ENCODE measurements at places on chromosomes 1 and 21.

- H3K36me3 ChIP-seq, result peaks cover 20% of the 10 kb centered on the region
- peak overlapping the region; percentile 98 for H3K27ac ChIP-seq
- H3K4me1 ChIP-seq, result peaks cover 39% of the 10 kb centered on the region
- H3K4me3 ChIP-seq, result peak overlapping the region; percentile 99
- H3K27me3 ChIP-seq, result no peaks in the 10 kb centered on the region
These were observed 685 bp downstream of the UBAP2L start for GRCh38 chr1:154221278-154222001.

GRCh38 chr1:212495766-212496494, 63.2 kb downstream of the NENF start:
- H3K27ac ChIP-seq, result no peak overlapping the region
- DNase-seq, result no peak
- H3K27me3 ChIP-seq, result no peaks in the 10 kb centered on the region

DNA sequence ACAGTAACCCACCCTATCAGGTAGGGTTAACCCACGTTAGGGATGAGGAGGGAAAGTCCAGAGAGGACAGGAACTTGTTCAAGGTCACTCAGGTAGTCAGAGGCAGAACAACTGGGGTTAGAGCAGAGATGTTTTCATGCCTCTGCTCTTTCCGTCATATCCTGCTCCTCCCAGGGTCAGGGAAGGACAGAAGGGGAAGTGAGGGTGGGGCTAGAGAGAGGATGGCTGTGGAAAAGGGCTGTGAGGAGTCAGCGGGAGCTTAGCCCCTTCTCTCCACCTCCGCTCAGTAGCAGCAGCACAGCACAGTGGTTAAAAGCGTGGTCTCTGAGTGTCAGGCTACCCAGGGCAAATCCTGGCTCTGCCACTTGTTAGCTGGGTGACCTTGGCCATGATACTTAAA, 36.5 kb downstream of the DDX20 start:
- H3K4me3 ChIP-seq, result no peak overlapping the region
- H3K27me3 ChIP-seq, result peaks cover 17% of the 10 kb centered on the region
- H3K4me1 ChIP-seq, result no peaks in the 10 kb centered on the region

DNA sequence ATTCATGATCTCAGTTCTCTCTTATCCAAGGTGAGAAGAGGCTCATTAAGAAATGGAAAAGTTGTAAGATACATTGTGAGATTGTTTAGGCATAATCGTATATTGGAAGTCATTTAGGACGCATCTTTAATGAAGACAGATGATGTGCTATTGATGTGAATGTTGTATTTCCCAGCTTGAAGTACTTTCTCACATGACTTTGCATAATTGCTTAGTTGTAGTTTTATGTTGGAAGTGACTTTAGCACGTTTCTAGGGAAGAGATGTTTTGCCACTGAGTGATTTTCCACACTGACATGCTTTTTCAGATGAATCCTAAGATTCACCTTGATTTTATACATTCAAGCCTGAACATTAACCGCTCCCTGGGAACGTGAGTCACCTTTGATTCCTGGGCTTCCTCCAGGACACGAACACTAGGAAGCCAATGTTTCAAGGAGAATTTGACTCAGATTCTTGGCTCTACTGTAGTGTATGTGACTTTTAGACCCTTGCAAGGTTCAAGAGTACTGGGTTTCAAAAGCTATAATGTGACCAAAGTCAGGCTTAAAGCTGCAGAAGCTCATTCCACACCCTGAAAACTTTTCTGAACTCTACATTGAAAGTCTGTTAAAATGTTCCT, 27.9 kb downstream of the ANGEL2 start:
- DNase-seq, result peak; percentile 72
- no peak overlapping the region for H3K27ac ChIP-seq
- H3K27me3 ChIP-seq, result 0 out of 2 replicates have a peak, but pooled peaks cover 5% of the 10 kb centered on the region
- H3K4me3 ChIP-seq, result no peak overlapping the region

DNA sequence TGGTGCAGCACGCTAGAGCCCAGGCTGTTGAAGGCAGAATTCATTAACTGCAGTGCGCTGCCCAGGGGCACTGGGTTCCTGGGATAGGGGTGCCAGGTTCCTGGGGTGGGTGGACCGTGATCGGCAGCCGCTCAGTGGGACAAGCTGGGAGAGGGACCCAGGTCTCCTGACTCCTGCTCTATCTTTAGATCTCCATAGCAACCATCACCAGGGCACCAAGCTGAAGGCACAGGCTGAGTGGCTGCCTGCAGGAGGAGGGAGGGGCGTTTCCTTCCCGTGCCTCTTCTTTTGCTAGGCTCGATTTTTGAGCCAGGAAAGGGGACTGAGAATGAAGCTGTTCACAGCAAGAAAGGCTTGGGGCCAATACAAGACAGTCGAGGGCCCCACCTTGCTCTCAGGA, 20.9 kb upstream of the CDCP2 start:
- H3K27me3 ChIP-seq, result no peaks in the 10 kb centered on the region
- H3K4me3 ChIP-seq, result no peak overlapping the region
- no peaks in the 10 kb centered on the region for H3K4me1 ChIP-seq
- no peak for DNase-seq
- no peak overlapping the region for H3K27ac ChIP-seq

DNA sequence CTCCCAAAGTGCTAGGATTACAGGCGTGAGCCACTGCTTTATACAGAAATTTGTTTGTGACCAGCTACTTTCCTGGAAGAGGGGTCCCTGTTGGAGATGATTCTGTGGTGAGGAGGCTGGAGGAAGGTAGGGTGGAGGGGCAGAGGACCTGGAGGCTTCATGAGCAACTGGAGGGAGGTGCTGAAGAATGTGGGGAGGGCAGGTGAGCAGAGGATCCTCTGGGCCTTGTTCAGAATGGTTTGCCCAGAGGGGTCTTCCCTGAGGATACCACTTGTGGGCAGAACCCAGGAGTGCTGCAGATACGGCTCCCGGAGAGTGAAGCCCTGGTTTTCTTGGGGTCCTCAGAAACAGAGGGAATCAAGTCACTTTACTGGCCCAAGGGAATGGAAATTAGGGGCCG, 67.2 kb upstream of the WDR26 start:
- H3K27ac ChIP-seq, result no peak overlapping the region
- no peaks in the 10 kb centered on the region for H3K36me3 ChIP-seq
- H3K4me3 ChIP-seq, result no peak overlapping the region

- no peaks in the 10 kb centered on the region for H3K4me1 ChIP-seq
- H3K4me3 ChIP-seq, result no peak overlapping the region
- DNase-seq, result no peak
- H3K36me3 ChIP-seq, result no peaks in the 10 kb centered on the region
These were observed 70.9 kb upstream of the FAM78B start for GRCh38 chr1:166237675-166238074.

DNA sequence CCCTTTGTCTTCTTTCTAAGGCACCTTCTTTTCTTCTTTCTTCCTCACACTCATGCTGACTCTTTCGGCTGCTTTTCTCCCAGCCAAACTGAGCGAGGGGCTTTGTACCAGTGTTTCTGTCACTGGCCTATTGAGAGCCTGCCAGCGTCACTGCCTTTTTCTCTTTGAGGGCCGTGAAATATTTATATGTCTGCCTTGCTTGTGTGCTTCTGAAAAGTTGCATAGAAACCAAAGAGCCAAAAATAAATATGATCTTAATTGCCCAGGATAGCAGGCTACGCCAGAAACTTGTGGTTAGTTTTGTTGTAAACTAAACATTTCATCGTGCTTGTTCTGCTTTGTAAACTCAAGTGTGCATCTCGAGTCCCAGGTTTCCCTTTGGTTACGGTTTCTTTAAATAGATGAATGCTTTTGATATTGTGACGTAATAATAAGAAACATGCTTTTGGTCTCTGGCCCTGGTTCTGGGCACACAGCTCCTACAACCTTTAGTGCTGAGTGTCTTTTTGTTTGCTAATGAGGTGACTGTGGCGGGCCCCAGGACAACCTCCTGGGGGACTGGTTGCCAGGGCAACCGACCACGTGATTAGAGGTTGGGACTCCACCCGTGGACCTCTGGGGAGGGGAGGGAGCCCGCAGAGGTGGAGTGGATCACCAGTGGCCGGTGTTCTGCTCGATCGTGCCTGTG, 10.8 kb downstream of the SLC37A1 start:
- no peak overlapping the region for H3K4me3 ChIP-seq
- no peak overlapping the region for H3K27ac ChIP-seq
- no peaks in the 10 kb centered on the region for H3K36me3 ChIP-seq
- H3K27me3 ChIP-seq, result peaks cover 18% of the 10 kb centered on the region
- peak; percentile 39 for DNase-seq
- H3K4me1 ChIP-seq, result 0 out of 2 replicates have a peak, but pooled peaks cover 5% of the 10 kb centered on the region

- no peak for DNase-seq
- H3K27ac ChIP-seq, result no peak overlapping the region
- H3K27me3 ChIP-seq, result no peaks in the 10 kb centered on the region
These were observed 56.9 kb downstream of the CD58 start for GRCh38 chr1:116513956-116514355.

GRCh38 chr1:233045588-233045987, 95.2 kb downstream of the NTPCR start:
- H3K27me3 ChIP-seq, result no peaks in the 10 kb centered on the region
- no peak overlapping the region for H3K27ac ChIP-seq
- no peaks in the 10 kb centered on the region for H3K4me1 ChIP-seq
- DNase-seq, result peak; percentile 7
- H3K36me3 ChIP-seq, result no peaks in the 10 kb centered on the region

DNA sequence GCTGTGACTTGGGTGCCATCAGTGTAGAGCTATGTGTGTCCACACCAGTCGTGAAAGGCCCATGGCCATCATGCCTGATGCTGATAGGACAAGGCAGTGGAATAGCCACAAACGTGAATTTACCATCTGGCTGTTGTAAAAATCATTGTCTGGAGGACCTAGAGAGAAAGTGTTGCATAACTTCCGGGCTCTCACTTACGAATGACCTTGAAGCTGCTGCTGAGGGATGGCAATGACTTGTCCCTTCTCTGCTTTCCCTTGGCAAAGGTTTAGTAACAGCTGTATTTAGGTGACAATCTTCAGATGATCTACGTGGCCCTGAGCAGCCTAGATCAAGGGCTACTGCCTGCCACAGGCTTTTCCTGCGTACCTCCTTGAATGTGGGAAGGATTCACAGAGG, 5.8 kb downstream of the ATP1B1 start:
- H3K36me3 ChIP-seq, result peaks cover 4% of the 10 kb centered on the region
- peaks cover 50% of the 10 kb centered on the region for H3K4me1 ChIP-seq
- no peak overlapping the region for H3K4me3 ChIP-seq
- H3K27me3 ChIP-seq, result no peaks in the 10 kb centered on the region

DNA sequence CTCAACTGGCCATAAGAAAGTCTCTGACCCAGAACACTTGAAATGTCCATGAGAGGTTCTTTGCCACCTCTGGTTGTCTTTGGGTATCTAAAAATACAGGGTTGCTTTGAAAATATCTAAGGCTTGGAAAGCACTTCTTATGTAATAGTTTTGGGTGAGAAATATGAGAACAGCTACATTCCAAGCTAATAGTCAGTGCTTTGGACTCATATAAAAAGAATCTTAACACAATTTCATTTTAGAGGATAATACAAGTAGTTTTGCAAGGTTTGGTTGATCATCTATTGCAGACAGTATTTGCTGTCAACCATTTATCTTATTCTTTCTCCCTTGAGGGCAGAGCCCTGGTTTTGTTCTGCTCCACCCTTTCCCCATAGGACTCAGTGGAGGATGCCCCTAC, 207.5 kb downstream of the KCNK2 start:
- peak; percentile 67 for DNase-seq
- H3K36me3 ChIP-seq, result 0 out of 2 replicates have a peak, but pooled peaks cover 1% of the 10 kb centered on the region
- peaks cover 14% of the 10 kb centered on the region for H3K4me1 ChIP-seq
- no peaks in the 10 kb centered on the region for H3K27me3 ChIP-seq

DNA sequence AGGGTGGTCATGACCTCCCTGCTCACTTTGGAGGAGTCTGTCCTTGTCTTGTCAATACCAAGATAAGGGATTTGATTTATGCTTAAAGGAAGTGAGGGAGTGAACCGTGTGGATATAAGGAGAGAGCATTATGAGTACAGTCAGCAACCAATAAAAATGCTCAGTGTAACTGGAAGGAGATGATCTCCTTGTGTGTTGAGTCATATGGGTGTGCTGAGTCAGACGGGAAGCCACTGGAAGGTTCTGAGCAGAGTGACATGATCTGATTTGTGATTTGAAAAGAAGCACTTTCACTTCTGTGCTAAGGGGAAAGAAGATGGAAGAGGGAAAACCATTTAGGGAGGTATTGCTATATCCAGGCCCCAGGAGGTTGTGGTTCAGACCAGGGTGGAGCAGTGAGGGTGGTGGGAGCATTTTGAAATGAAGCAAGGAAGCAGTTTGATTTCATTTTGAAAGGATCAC, 2.5 kb upstream of the BCL10 start:
- peak; percentile 95 for DNase-seq
- H3K36me3 ChIP-seq, result no peaks in the 10 kb centered on the region
- no peaks in the 10 kb centered on the region for H3K27me3 ChIP-seq
- H3K27ac ChIP-seq, result peak overlapping the region; percentile 75
- peak overlapping the region; percentile 60 for H3K4me3 ChIP-seq
- H3K4me1 ChIP-seq, result peaks cover 27% of the 10 kb centered on the region

DNA sequence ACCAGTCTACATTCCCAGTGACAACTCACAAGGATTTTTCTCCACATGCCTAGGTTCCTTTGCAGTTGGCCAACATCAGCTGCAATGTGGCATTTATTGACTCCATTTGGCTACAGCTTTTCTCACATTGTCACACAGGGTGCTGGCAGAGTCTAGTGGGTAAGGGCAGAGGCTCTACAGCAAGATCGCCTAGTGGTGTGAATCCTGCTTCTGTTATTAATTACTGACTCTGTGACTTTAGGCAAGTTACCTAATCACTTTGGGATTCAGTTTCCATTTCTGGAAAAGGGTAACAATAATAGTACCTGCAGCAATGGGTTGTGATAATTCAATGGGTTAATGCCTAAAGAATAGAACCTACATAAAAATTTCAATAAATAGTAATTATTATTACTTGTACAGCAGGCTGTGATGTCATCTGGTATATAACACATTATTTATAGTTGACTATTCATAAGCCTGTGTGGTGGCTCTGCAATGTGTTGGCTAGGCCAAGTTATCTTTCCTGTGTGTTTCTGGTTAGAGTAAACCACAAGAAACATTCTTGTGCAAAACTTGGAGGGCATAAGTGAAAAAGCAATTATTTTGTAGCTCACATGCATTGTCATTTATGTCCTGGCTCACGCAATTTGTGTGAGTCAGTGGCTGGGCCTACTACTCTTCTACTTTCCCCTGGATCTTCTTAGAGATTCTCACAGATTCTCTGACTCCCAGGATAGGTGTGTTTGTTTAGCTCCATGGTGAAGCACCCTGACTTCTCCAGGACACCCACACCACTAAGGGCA, 59.5 kb downstream of the PTGS2 start:
- H3K27ac ChIP-seq, result peak overlapping the region; percentile 92
- peaks cover 35% of the 10 kb centered on the region for H3K4me1 ChIP-seq
- no peaks in the 10 kb centered on the region for H3K27me3 ChIP-seq
- peak; percentile 97 for DNase-seq
- no peaks in the 10 kb centered on the region for H3K36me3 ChIP-seq

GRCh38 chr21:40546647-40547046, 300.3 kb downstream of the DSCAM start:
- no peak for DNase-seq
- H3K36me3 ChIP-seq, result no peaks in the 10 kb centered on the region
- H3K4me3 ChIP-seq, result no peak overlapping the region
- no peaks in the 10 kb centered on the region for H3K27me3 ChIP-seq
- H3K27ac ChIP-seq, result no peak overlapping the region
- H3K4me1 ChIP-seq, result no peaks in the 10 kb centered on the region

GRCh38 chr1:86650065-86650464, 54.3 kb upstream of the SH3GLB1 start:
- H3K4me3 ChIP-seq, result no peak overlapping the region
- no peak for DNase-seq
- H3K27ac ChIP-seq, result no peak overlapping the region
- peaks cover 3% of the 10 kb centered on the region for H3K4me1 ChIP-seq
- H3K36me3 ChIP-seq, result no peaks in the 10 kb centered on the region

- no peaks in the 10 kb centered on the region for H3K36me3 ChIP-seq
- no peak overlapping the region for H3K4me3 ChIP-seq
- DNase-seq, result no peak
- H3K27me3 ChIP-seq, result peaks cover 10% of the 10 kb centered on the region
These were observed 15.9 kb upstream of the BTG2 start for GRCh38 chr1:203289281-203289981.

- no peaks in the 10 kb centered on the region for H3K4me1 ChIP-seq
- DNase-seq, result peak; percentile 74
- peaks cover 6% of the 10 kb centered on the region for H3K27me3 ChIP-seq
- H3K27ac ChIP-seq, result no peak overlapping the region
These were observed 556.8 kb downstream of the PTPRU start for GRCh38 chr1:29793101-29793546.

All from GM23248 (cell line).